Stomach (tissue), 19 donors: ENCODE measurements at places on chromosomes 11 and 22. TPM values are rescaled to one million over a fixed set of nuclear protein-coding genes. Genes with fewer than 3 reads are reported as not detected.

- peaks cover 8% of the 10 kb centered on the region for H3K36me3 ChIP-seq
- DNase-seq: no peak
- H3K27me3 ChIP-seq: no peaks in the 10 kb centered on the region
These were observed 14.1 kb upstream of the ARAP1 start for GRCh38 chr11:72766152-72766902.

GRCh38 chr11:110293389-110293788, 3.0 kb downstream of the RDX start:
- peak overlapping the region; percentile 98 for H3K4me3 ChIP-seq
- H3K27ac ChIP-seq: no peak overlapping the region
- no peaks in the 10 kb centered on the region for H3K36me3 ChIP-seq
- no peak for DNase-seq
- no peaks in the 10 kb centered on the region for H3K27me3 ChIP-seq
- H3K4me1 ChIP-seq: peaks cover 72% of the 10 kb centered on the region

GRCh38 chr22:16967453-16968217, 40.4 kb downstream of the GAB4 start:
- no peak overlapping the region for H3K27ac ChIP-seq
- H3K4me3 ChIP-seq: no peak overlapping the region
- peaks cover 12% of the 10 kb centered on the region for H3K27me3 ChIP-seq
- no peaks in the 10 kb centered on the region for H3K36me3 ChIP-seq
- DNase-seq: no peak

- H3K36me3 ChIP-seq: no peaks in the 10 kb centered on the region
- H3K27me3 ChIP-seq: no peaks in the 10 kb centered on the region
- no peaks in the 10 kb centered on the region for H3K4me1 ChIP-seq
These were observed 447.0 kb downstream of the AASDHPPT start for GRCh38 chr11:106524436-106524835.

DNA sequence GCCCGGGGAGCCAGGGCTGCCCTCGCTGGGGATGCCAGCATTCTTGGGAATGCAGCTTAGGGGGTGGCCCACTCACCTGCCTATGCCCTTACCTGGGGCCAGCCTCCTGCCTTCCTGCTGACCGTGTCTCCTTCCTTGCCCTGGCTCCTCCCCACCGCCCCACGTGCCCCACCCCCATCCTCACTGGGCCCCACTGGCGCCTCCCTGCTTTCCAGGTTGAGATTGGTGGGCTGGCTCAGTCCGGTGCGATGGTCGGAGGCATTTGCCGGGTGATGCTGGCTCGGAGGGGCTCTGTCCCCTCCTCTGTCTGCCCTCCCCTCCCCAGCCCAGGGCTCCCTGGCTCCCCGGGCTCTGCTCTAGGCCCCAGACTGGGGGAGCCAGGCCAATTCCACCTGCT, 34.1 kb upstream of the GRAMD4 start:
- H3K4me3 ChIP-seq: no peak overlapping the region
- no peak for DNase-seq
- no peak overlapping the region for H3K27ac ChIP-seq
- no peaks in the 10 kb centered on the region for H3K36me3 ChIP-seq

- no peaks in the 10 kb centered on the region for H3K4me1 ChIP-seq
- H3K4me3 ChIP-seq: no peak overlapping the region
- no peaks in the 10 kb centered on the region for H3K27me3 ChIP-seq
- no peak for DNase-seq
- no peaks in the 10 kb centered on the region for H3K36me3 ChIP-seq
These were observed 572.6 kb upstream of the LUZP2 start for GRCh38 chr11:23924226-23924625.

- H3K4me3 ChIP-seq: peak within 1 kb of the TSS; percentile 35
- H3K27ac ChIP-seq: peak within 1 kb of the TSS; percentile 15
- no peak for DNase-seq
- peaks cover 24% of the 10 kb centered on the region for H3K4me1 ChIP-seq
- peaks cover 54% of the 10 kb centered on the region for H3K27me3 ChIP-seq
- H3K36me3 ChIP-seq: no peaks in the 10 kb centered on the region
These were observed at the start of gene LRRC10B for GRCh38 chr11:61507962-61508861. Gene LRRC10B, plus strand, starts transcription at chr11:61508749. Its CDS starts 250 bp downstream, at chr11:61508999.

DNA sequence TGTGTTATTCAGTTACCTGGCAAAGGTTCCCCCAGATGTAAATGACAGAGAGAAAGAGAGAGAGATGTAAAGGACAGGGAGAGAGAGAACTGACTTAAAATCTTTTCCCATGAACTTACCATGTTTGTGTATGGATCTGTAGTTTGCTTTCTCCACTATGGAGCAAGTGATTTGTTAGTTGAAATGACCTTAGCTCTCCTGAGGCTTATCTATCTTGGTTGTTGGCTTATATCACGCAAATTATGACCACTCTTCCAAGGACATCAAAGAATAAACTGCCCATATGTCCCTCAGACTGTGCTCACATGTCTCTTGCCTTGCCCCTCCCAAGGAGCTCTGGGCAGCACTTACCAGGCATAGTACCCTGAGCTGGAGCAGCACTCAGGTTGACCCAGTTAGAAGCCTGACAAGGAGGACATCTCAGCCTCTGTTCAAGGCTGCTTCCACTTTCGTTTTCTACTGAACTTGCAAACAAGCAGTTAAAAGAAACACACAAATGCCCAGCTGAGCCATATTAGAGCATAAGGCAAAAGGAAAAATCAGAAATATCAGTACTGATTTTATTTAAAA, 95.3 kb upstream of the RCN1 start:
- no peaks in the 10 kb centered on the region for H3K36me3 ChIP-seq
- DNase-seq: peak; percentile 42
- no peak overlapping the region for H3K27ac ChIP-seq
- H3K4me3 ChIP-seq: no peak overlapping the region

DNA sequence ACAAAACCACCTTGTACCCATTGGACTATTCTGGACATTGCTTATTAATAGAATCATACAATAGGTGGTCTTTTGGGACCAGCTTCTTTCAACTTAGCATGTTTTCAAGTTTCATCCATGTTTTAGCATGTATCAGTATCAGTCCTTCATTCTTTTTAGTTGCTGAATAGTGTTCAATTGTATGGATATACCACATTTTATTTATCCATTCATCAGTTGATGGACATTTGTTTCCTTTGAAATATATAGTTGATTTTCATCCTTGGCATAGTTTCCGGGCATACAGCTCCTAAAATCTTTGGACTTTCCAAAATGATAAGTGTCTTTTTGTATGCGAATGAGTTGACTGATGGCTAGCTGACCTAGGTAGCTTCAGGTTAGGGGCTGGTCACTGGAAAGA, 12.2 kb downstream of the PPP6R3 start:
- H3K27me3 ChIP-seq: no peaks in the 10 kb centered on the region
- no peaks in the 10 kb centered on the region for H3K36me3 ChIP-seq
- peaks cover 61% of the 10 kb centered on the region for H3K4me1 ChIP-seq
- DNase-seq: no peak
- no peak overlapping the region for H3K4me3 ChIP-seq

DNA sequence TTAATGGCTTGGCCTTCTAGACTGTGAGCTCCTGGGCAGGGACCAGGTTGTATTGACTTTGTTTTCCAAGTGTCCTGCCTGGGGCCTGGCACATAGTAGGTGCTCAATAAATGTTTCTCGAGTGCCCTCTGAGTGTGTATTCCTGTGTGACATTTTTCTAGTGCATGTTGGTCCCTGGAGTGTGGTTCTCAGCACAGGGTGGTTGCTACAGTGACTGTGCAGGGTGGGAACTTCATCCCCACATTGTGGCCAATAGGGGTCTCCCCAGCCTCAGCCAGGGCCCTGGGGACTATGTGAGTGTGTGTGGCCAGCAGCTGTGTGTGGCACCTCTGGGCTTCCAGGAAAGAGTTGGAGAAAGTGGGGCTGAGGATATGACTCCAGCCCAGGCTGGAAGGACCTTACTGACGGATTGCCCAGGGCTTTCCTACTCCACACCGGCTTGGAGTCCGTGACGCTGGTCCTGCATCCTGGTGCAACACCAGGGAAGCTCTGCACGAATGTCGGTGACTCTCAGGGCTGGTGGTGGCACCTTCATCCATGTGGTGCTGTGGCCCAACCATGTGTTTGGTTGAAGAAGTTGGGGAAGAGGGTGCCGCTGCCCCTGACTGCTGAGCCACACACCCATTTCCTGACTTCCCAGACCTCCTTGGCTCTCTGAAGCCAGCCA, 9.0 kb upstream of the MARK2 start:
- H3K4me1 ChIP-seq: peaks cover 9% of the 10 kb centered on the region
- H3K4me3 ChIP-seq: no peak overlapping the region
- peaks cover 29% of the 10 kb centered on the region for H3K36me3 ChIP-seq
- no peaks in the 10 kb centered on the region for H3K27me3 ChIP-seq
- peak; percentile 68 for DNase-seq
- H3K27ac ChIP-seq: no peak overlapping the region

- peak within 1 kb of the TSS; percentile 99 for H3K27ac ChIP-seq
- no peaks in the 10 kb centered on the region for H3K27me3 ChIP-seq
- peak within 1 kb of the TSS; percentile 69 for H3K4me3 ChIP-seq
- H3K36me3 ChIP-seq: peaks cover 14% of the 10 kb centered on the region
- DNase-seq: peak; percentile 98
These were observed at the start of gene RCE1 for GRCh38 chr11:66842896-66843775. Gene RCE1, plus strand, starts transcription at chr11:66843441. Its CDS starts 15 bp downstream, at chr11:66843456.

- H3K27me3 ChIP-seq: peaks cover 10% of the 10 kb centered on the region
- no peaks in the 10 kb centered on the region for H3K4me1 ChIP-seq
These were observed 113.2 kb upstream of the RAG2 start for GRCh38 chr11:36711104-36711825.

DNA sequence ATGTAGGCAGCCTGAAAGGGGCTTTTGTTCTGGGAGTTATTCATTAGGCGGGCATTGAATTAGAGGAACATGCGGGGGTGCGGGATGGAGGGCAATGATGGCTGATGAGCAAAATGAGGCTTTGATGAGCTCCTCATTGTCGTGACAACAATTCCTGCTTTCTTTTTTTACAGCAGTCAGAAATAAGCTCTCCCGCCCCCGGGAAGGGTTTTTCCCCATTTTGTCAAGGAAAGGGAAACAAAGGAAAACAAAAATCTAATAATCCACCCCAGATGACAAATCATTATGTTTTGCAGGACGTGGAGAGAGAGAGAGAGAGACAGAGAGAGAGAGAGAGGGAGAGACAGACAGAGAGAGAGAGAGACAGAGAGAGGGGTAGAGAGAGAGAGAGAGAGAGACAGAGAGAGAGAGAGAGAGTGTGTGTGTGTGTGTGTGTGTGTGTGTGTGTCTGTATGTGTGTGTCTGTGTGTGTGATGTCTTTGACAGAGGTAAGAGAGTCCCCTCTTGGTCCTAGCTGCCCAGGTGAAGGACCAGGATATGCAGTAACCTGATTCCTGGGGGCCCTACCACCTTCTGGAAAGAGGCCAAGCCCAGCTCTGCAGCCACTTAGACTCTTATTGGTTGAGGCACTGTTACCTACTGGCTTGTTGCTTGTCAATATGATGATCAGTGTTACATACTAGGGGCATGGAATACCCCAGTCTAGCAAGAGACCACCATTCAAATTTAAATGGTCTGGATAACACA, 46.7 kb upstream of the PARVA start:
- H3K27ac ChIP-seq: peak overlapping the region; percentile 5

DNA sequence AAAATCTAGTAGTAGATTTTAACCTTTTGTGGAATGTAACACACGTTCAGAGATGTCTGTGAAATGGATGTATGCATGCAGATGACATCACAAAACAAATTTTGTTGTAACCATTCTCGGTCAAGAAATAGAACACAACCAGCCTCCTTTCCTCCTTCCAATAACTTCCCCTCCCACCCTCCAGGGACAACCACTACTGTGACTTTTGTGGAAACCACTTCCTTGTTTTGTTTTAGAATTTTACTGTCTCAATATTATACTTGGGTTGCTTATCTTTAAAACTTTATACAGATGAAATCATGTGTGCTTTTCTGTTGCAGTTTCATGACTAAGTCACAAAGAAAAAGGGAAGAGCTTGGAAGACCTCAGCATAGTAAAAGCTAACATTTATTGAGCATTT, 189.4 kb upstream of the NCAM1 start:
- H3K4me3 ChIP-seq: no peak overlapping the region
- no peaks in the 10 kb centered on the region for H3K4me1 ChIP-seq
- H3K27ac ChIP-seq: no peak overlapping the region
- no peaks in the 10 kb centered on the region for H3K27me3 ChIP-seq
- DNase-seq: no peak

DNA sequence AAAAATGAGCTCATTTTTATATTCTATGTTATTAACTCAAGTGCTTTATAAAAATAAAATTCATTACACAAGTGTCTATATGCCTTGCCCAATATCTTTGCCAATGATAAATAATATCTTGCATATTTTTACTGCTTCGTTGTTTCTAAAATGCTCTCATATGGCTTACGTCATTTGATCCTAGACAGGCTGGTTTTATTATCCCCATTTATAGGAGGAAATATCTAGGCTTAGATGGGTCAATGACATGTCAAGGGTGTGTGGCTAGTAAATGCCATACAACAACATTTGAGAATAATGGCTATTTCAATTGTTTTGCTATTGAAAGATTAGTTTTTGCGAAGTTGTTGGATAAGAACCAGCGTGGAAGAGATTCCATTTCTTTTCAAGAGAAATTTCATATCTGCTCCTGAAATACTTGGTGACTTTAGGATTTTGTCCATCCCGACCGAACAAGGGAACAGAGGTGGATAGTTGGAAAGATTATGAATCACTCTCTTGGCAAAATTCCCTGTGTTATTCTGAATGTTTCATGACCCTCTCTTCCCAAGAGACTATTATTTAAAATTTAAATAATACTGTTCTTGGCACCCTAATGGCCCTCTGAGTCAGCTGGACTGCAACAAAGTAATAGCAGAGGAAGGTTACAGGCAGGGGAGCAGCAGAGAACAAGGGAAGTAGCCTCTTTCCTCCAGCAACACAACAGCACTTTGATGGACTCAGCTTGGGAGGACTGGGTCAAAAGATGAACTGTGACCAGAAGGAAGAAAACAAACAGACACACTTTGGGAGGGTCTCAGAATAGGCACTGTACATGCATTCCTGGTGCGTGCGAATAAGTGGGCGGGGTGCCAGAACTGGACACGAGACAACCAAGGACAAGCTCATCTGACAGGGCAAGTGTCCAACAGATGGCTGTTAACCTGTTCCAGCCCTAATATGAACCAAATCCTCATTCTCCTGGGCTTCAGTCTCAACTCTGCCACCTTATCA, 94.5 kb downstream of the ME3 start:
- peaks cover 30% of the 10 kb centered on the region for H3K4me1 ChIP-seq
- H3K4me3 ChIP-seq: no peak overlapping the region
- no peaks in the 10 kb centered on the region for H3K27me3 ChIP-seq
- no peak for DNase-seq
- no peak overlapping the region for H3K27ac ChIP-seq
- H3K36me3 ChIP-seq: no peaks in the 10 kb centered on the region

GRCh38 chr11:132022733-132023478, 652.5 kb downstream of the NTM start:
- no peaks in the 10 kb centered on the region for H3K36me3 ChIP-seq
- peak; percentile 62 for DNase-seq
- no peaks in the 10 kb centered on the region for H3K4me1 ChIP-seq
- H3K27ac ChIP-seq: no peak overlapping the region

GRCh38 chr11:27926981-27927481, 180.9 kb downstream of the KIF18A start:
- H3K27ac ChIP-seq: no peak overlapping the region
- no peaks in the 10 kb centered on the region for H3K27me3 ChIP-seq
- H3K4me1 ChIP-seq: no peaks in the 10 kb centered on the region
- H3K4me3 ChIP-seq: no peak overlapping the region
- no peak for DNase-seq

Gene PAAF1
- total RNA-seq: 9.0 TPM

Gene SLC25A22
- 8.5 TPM for total RNA-seq

Gene MYOD1
- total RNA-seq: not detected

Gene MMP13
- not detected for total RNA-seq

Gene GP1BB
- total RNA-seq: 2.4 TPM

Gene CCDC81
- not detected for total RNA-seq

Gene ACR
- total RNA-seq: not detected

Gene GLYAT
- not detected for total RNA-seq

Gene XKR3
- not detected for total RNA-seq

Gene CHRM1
- total RNA-seq: 4.3 TPM

Gene RAB1B
- 31.7 TPM for total RNA-seq

Gene HEPN1
- not detected for total RNA-seq

Gene DCDC1
- total RNA-seq: not detected

Gene SREBF2
- 94.6 TPM for total RNA-seq
